ENCODE measurements at places on chromosomes 4 and X.

GRCh38 chr4:178745203-178745602, 1303.0 kb upstream of the AGA start:
- DNase-seq, result no peak

GRCh38 chr4:146545102-146545501, 23.4 kb upstream of the SLC10A7 start:
- DNase-seq, result no peak

DNA sequence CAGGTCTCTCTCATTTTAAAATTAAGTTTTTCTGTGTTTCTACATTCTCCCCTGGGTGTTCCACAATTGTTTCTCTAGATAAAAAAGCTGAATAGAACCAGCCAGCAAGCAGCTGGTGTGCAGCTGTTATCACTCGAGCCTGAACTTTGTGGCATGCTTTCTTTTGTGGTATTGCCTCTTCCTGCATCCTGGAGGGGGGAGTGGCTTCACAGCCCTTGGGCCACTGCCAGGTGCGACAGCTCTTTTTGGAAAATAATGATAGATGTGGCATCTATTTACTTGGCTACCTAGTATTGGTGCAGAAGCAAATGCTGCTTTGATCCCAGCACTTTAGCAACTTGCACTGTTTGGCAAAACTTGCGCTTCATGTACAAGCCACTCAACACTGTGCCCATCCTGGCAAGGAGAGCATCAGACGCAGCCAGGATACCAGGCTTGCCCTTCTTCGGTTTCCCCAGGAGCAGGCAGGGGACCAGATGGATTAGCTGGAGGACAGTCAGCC, 69.4 kb downstream of the HMGB2 start:
- DNase-seq, result peak; percentile 34

GRCh38 chrX:69010339-69010738, 154.9 kb downstream of the PJA1 start:
- no peak for DNase-seq

DNA sequence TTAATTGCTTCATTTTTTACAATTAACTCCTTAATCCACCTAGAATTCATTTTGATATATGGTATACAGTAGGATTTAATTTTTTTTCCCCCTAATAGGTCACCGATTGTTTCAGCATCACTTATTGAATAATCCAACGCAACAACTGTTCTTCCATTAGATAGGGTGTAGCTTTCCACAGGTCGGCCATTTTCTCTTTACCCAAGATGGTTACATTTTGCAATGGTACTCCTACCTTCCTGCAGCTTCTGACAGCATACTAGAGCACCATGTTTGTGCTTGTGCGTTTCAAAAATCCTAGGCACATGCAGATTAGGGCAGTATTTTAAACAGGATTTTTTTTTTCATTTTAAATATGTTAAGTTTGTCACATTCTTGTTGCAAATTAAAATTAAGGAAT, 2.3 kb downstream of the LINC00632 start:
- DNase-seq, result no peak

DNA sequence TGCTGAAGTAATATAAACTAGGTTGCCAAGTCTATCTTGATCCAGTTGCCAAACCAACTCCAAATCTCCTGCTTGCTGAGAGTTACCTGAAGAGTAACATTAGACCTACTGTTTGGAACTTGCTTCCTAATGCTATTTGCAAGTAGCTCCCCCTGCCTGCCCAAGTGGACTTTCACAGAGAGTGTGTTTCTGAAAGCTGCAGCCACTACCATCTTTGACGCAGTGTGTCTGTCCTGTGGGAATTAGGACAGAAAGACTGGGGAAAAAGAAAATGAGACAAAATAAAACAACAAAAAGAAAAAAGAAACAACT, 195.0 kb upstream of the HS3ST1 start:
- peak; percentile 77 for DNase-seq

- no peak for DNase-seq
These were observed 125.0 kb downstream of the RASGEF1B start for GRCh38 chr4:81346719-81347118.

DNA sequence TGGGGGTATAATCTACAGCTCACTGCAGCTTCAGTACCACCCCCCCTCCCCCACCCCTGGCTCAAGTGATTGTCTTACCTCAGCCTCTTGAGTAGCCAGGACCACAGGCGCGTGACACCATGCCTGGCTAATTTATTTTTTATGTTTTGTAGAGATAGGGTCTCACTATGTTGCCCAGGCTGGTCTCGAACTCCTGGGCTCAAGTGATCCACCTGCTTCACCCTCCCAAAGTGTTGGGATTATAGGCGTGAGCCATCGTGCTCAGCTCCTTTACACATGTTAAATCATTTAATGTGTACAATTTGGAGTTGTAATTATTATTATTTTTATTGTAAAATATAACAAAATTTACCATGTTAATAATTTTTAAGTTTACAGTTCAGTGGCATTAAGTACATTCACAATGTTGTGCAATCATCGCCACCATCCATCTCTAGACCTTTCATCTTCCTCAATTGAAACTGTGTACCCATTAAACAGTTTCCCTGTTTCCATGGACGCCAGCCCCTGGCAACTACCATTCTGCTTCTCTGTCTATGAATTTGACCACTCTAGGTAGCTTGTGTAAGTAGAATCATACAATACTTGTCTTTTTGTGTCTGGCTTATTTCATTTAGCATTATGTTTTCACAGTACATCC, 6.1 kb downstream of the SLAIN2 start:
- DNase-seq, result no peak

- DNase-seq, result no peak
These were observed 7.6 kb downstream of the ANOS1 start for GRCh38 chrX:8724300-8724699.

DNA sequence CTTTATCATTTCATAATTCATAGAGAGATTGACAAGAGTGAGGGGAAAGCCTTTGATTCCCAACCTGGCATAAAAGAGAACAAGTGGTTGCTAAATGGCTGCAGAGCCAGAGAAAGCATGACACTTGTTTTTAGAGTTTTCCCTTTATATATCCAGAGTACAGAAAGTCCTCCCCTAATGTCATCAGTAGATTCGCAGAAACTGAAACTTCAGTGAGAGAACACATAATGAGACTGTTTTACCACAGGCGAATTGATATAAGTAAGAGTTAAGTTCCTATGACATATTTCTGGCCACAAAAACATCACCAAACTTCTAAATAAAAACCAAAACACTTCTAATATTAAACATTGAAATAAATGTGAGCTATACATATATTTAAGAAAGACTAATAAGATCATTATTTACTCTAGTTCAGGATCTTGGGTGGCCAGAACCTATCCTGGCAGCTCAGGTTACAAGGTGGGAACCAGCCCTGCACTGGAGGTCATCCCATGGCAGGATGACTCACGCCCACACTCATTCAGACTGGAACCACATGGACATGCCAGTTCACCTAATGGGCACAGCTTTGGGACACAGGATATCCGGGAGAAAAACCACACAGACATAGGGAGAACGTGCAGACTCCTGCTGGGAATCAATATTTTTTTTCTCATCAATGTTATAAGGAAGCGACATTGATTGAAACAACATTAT, 35.5 kb downstream of the NWD2 start:
- no peak for DNase-seq

GRCh38 chrX:42783451-42783850, 5.5 kb upstream of the PPP1R2C start:
- no peak for DNase-seq

DNA sequence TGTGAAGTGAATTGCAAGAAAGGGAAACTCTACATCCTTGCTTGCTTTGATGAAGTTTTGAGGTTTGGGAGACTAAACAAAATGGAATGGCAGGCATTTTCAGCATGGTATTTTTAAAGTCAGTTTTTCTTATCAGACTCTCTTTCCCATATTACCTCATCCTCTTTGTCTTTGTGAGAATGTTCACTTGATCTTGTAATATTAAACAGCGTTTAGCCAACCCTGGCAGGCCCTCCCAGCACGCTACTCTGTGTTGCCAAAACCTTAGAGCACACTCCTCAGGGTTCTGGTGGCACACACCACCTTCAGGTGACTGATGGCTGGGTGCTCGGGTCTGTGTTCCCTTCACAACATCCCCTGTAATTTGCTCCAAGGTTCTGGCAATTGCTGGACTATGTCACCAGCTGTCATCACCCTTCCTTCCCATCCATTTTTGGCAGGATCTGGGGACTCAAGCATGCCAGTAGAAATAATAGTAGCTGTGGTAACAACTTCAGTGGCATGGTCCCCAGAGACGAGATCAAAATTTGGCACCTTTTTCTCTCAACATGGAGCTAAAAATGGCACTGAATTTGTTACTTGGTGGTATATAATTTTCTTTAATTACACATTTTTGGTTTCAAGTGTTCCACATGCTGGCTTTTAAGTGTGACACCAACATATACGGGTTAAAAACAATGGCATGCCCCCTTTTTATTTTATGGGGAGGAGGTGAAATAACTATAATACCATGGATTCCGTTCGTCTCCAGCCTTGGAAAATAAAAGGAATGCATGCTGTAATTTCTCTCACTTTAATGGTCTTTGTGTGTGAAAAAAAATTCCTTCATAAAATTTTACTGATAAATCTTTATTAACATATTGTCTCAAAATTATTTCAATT, 273.1 kb downstream of the DCTD start:
- no peak for DNase-seq

DNA sequence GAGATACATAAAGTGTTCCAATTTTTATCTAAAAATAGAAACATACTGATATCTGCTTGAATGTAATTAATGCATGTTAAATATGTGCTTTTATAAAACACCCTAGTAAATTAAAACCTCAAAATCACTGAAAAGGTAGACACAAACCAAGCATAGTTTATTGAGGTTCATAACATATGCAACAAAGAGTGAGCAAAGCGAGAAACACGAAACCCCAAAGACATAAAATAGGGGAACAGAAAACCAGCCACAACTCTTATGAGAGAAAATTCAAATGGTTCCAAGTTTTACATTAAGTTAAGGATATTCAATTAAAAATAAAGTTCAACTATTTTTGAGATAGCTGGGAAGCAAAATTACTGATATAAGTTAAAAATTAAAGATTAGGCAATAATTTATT, 336.4 kb upstream of the AGA start:
- no peak for DNase-seq

- DNase-seq, result no peak
These were observed 475.2 kb downstream of the RPA4 start for GRCh38 chrX:97358941-97359340.

- peak; percentile 76 for DNase-seq
These were observed 175.7 kb upstream of the BCOR start for GRCh38 chrX:40273356-40274050.

GRCh38 chrX:40169193-40170101, 71.7 kb upstream of the BCOR start:
- DNase-seq, result peak; percentile 74

GRCh38 chr4:84179409-84179808, 319.7 kb downstream of the NKX6-1 start:
- no peak for DNase-seq

GRCh38 chr4:109979920-109980717, 67.4 kb downstream of the EGF start:
- no peak for DNase-seq

DNA sequence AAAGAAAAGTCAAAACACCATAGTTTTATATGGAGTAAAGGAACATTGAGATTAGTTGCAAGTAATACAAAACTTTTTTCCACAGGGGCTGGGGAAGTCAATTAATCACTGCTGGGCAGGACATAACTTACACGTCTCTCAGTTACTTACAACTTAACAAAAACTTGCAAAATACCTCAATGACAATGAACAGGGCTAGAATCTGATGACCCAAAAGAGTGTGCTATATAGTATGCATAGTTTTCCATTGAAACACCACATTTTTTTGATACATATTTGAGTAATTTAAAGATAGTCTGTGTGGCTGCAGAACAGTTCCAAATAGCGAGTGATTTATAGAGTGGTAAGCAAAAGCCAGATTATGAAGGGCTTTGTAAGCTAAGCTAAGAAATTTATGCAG, 172.3 kb upstream of the TRPC5 start:
- no peak for DNase-seq

DNA sequence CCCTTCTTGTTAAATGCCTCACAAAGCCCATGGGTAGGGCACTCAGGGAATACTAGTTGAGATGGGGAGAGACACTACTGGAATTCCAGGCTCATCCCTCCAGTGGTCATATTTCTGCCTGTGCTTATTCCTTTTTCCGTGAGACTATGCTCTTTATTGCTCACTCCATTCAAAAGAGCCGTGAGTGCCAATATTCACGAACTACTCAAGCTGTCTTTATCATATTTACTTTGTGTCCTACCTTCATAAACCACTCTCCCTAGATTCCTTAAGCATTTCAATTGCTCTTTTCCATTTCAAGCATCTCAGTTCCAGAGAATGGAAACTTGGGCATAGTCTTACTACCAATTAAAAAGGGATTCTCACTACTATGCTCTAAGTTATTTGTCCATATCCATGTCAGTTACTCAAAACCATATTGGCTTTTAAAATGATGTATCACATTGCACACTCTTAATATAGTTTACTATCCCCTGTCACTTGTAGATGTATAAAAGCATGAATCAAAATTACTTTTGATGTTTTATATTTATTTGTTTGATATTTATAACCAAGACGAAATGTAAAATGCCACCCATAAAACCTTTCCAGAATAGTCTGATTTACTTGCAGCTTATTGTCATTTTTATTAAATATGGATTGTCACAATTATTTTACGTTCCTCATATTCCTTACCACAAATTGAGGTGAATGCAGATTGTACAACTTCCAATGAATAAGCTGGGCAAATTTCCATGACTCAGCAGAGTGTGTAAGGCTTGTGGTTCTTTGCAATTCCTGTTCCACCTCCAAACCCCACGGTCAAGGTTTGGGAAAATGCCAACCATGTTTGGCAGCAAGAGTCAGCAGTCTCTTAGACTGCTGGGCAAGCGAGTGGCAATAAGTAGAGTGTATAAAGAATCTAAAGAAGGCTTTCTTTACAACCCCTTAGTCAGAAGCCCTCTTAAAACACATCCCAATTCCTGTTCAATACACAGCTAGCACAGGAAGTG, 24.4 kb downstream of the ENOX2 start:
- peak; percentile 21 for DNase-seq

DNA sequence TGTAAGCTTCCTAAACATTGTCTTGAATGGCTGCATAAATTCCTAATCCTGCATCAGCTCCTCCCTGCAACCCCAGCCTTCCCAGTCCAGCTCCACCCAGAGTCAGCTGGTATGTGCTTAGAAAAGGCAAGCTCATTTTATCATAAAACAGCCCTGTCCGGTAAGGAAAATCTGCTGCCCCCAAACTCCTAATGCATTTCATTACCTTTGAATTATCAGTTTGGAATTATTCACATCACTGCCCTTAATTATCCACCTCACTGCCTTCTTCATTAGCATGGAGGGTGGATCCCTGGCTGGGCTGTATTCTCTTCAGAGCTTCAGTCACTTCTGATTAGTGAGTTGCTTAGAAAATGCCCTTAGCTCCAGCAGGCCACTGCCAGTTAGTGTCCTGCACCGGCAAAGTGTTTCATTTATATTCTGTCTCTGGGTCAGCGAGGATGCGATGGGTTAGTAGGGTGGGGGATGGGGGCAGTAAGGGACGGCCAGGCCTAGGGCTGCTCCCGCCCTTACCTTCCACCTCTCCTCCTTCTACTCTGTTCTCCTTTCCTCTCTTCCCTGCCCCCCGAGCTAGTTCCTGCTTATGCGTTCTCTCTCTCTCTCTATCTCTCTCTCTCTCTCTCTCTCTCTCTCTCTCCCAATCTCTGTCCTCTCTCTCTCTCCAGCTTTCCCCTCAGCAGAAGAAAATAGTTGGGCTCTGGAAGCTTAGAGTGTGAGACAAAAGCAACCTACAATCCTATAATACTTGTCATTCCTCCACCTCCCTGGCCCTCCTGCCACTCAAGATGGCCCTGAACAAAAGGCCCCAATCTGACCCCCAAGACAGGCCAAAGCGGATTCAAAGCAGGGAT, 174.8 kb upstream of the KLF3 start:
- DNase-seq, result no peak

All from stomach (tissue), 19 donors.